ENCODE measurements at places on chromosomes 3 and 15. TPM values are rescaled to one million over a fixed set of nuclear protein-coding genes. Genes with fewer than 3 reads are reported as not detected.

CELSR3 gene
- total RNA-seq: 0.20 TPM

GUCA1C gene
- total RNA-seq: not detected

ZNF592 gene
- 4.0 TPM for total RNA-seq

ARL14 gene
- not detected for total RNA-seq

SLC22A13 gene
- 0.18 TPM for total RNA-seq

FBXW12 gene
- total RNA-seq: not detected

SLC24A5 gene
- not detected for total RNA-seq

ZIC1 gene
- total RNA-seq: 2.1 TPM

STAC gene
- total RNA-seq: not detected

RTP3 gene
- total RNA-seq: 0.07 TPM

HAPLN3 gene
- total RNA-seq: 15.5 TPM

NEDD4 gene
- total RNA-seq: 32.8 TPM

PLXNB1 gene
- total RNA-seq: 9.3 TPM

RHCG gene
- total RNA-seq: not detected

LTK gene
- 0.18 TPM for total RNA-seq

EPHB3 gene
- not detected for total RNA-seq

RAB11A gene
- 338 TPM for total RNA-seq

POC1A gene
- total RNA-seq: 21.2 TPM

CCDC174 gene
- 7.4 TPM for total RNA-seq

ACP3 gene
- not detected for total RNA-seq

IVD gene
- total RNA-seq: 43.4 TPM

CPN2 gene
- not detected for total RNA-seq

TCTA gene
- 16.6 TPM for total RNA-seq

HOMER2 gene
- total RNA-seq: 0.46 TPM

TMCO5A gene
- not detected for total RNA-seq

CATSPER2 gene
- total RNA-seq: 0.33 TPM

SRGAP3 gene
- total RNA-seq: not detected

SLC9A9 gene
- total RNA-seq: 2.3 TPM

COL6A6 gene
- total RNA-seq: not detected

GOLGA6L25 gene
- total RNA-seq: not detected

All from pulmonary artery endothelial cell (primary cell).